ENCODE measurements at places on chromosomes 3 and 15. TPM values are rescaled to one million over a fixed set of nuclear protein-coding genes. Genes with fewer than 3 reads are reported as not detected.

GRCh38 chr3:196721097-196721496 lies 8.9 kb downstream of the PIGX start:
- DNase-seq = no peak

The CYP8B1 gene
- 0.43 TPM for total RNA-seq

- DNase-seq = no peak
Observed at GRCh38 chr3:122598556-122598955, 21.1 kb downstream of the PARP15 start.

GRCh38 chr3:169264711-169265110 lies 398.8 kb downstream of the MECOM start:
- no peak for DNase-seq

- DNase-seq = no peak
Observed at GRCh38 chr3:58116985-58117384, 93.8 kb downstream of the DNASE1L3 start.

GRCh38 chr3:106593381-106593780 lies 724.6 kb upstream of the CBLB start:
- DNase-seq = no peak

DNA sequence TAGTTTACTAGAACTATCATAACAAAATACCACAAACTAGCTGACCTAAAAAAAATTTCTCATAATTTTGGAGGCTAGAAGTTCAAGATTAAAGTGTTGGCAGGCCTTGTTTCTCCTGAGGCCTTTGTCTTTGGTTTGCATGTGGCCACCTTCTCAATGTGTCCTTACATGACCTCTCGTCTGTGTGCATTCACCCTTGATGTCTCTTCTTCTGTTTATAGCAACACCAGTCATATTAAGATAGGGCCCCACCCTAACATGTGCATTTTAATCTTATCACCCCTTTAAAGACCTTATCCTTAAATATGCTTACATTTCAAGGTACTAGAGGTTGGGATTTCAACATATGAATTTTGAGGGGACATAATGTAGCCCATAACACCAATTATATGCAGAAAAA lies 177.0 kb downstream of the ZBBX start:
- DNase-seq = no peak

The GUCA1C gene
- total RNA-seq = not detected

DNA sequence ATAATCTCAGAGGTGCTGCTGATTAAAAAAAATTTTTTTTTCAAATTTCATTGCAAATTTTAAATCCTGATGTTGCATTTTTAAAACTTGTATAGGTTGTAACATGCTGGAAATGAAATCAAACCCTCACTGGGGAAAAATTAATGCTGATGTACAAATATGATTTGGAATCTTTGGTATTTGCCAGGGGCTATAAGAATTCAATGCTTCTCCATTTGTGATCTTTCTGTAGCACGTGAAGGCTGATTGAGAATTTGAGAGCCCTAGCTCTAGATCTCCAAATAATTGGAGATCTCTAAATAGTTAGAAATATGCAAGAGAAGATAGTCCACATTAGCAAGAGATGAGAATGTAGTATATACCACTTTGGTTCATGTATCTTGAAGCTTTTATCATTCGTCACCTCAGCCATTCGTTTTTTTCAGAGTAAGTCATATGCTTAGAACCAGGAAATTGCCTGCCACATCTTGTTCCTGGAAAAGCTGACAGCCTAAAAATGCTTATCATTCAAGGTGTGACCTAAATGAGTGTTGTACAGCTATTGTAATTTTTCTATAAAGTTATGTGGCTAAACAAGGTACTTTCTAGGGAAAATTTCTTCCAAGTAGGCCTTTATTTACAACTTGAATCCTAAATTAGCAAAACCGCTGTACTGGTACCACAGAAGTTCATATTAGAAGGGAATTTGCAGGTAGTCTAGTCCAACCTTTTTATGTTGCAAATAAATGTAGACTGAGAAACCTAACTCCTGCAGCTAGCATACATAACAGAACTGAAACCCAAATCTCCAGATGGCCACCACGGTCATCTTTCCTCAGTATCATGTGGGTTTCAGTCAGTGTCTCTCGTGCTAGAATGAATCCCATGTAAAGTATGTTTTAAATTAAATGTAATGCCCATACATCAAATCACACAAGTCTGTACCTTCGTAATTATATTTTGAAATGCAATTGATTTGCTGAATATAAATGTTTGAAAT lies 48.5 kb downstream of the FNDC3B start:
- DNase-seq = no peak

- DNase-seq = no peak
Observed at GRCh38 chr15:79494963-79495755, 63.0 kb downstream of the MINAR1 start.

The ANKUB1 gene
- not detected for total RNA-seq

GRCh38 chr15:75321711-75322110 lies 14.2 kb upstream of the COMMD4 start:
- no peak for DNase-seq

DNA sequence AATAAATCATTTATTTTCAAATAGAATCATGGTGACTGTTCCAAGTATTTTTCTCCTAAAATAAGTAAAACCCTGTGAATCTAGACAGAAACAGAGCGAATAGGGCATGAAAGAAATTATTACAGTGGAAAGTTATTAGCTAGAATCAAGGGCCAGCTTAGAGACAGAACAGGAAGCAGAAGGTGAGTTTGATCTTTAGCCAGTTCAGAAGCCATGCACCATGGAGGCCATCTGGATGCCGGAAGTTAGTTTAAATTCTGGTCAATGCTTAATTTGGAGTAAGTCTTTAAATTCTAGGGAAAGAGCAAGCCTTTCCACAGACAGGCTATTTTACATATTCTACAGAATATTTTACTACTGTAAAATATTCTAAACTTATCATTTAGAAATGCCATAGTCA lies 574.8 kb downstream of the CADM2 start:
- no peak for DNase-seq

The CCR9 gene
- total RNA-seq = not detected

- DNase-seq = no peak
Observed at GRCh38 chr15:70741107-70741531, 22.2 kb downstream of the UACA start.

DNA sequence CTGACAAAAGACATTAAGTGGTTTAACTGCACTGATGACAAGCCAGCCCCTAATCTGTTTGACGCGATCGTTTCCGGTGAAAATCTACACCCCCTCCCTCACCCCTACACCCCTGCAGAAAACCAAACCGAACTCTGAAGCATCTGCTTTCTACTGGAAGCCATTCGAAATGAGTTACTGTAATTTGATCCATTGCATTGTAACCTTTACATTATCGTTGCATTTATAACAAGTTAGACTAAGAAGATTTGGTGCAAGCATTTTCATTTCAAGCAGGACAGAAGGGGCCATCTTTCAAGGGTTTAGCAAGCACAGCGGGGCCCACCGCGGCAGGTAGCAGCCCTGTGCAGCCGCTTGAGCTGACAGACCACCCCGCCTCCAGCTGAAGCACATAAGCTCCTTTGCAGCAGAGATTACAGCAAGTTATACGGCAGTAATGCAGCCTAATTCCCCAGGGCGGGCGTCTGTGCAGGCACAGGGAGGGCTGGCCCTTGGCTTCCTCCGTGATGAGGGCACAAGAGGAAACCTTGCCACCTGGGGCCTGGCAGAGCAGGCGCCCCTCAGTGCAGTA lies 79.3 kb downstream of the CHSY1 start:
- DNase-seq = peak; percentile 62
